ENCODE measurements at places on chromosomes 5 and 9. TPM values are rescaled to one million over a fixed set of nuclear protein-coding genes. Genes with fewer than 3 reads are reported as not detected.

GRCh38 chr5:96761618-96762017, 46.1 kb downstream of the ERAP1 start:
- no peak for DNase-seq
- H3K4me1 ChIP-seq: no peaks in the 10 kb centered on the region
- H3K27ac ChIP-seq: no peak overlapping the region
- no peak overlapping the region for H3K4me3 ChIP-seq

The NIM1K gene
- polyA plus RNA-seq: 0.07 TPM

DNA sequence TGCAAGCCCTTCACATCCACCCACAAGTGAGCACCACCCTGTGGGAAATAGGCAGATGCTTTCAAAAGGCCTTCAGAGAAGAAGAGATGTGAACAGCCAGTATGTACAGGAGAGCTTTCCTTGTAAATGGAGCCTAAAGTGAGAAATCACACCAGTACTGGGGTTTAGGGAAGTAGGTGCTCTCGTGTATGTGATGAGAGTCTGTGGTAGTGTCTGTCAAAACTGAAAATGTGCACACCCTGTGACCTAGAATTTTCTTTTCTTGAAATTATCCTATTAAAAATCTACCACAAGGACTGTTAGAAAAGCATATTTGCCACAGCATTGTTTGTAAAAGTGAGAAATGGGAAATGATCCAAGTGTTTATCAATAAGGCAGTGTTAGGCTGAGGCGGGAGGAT, 16.6 kb downstream of the OTULINL start:
- no peaks in the 10 kb centered on the region for H3K4me1 ChIP-seq
- H3K36me3 ChIP-seq: no peaks in the 10 kb centered on the region
- DNase-seq: no peak
- H3K27me3 ChIP-seq: no peaks in the 10 kb centered on the region
- H3K27ac ChIP-seq: no peak overlapping the region

- H3K4me3 ChIP-seq: peak within 1 kb of the TSS; percentile 86
- H3K27ac ChIP-seq: peak within 1 kb of the TSS; percentile 95
- H3K36me3 ChIP-seq: peaks cover 1% of the 10 kb centered on the region
- peaks cover 49% of the 10 kb centered on the region for H3K4me1 ChIP-seq
- H3K27me3 ChIP-seq: no peaks in the 10 kb centered on the region
Measured at GRCh38 chr5:76818844-76819831, at the start of gene F2RL1. Gene F2RL1, plus strand, starts transcription at chr5:76819030. Its CDS starts 153 bp downstream, at chr5:76819183.

GRCh38 chr9:89879701-89880100, 274.9 kb downstream of the GADD45G start:
- no peaks in the 10 kb centered on the region for H3K4me1 ChIP-seq
- no peaks in the 10 kb centered on the region for H3K36me3 ChIP-seq
- no peak overlapping the region for H3K27ac ChIP-seq

The C5orf15 gene
- 72.0 TPM for polyA plus RNA-seq

- no peak overlapping the region for H3K4me3 ChIP-seq
- peaks cover 29% of the 10 kb centered on the region for H3K4me1 ChIP-seq
- H3K27me3 ChIP-seq: no peaks in the 10 kb centered on the region
- H3K27ac ChIP-seq: no peak overlapping the region
- DNase-seq: no peak
- no peaks in the 10 kb centered on the region for H3K36me3 ChIP-seq
Measured at GRCh38 chr9:126348911-126349550, 22.4 kb downstream of the MVB12B start.

The PCDHB4 gene
- polyA plus RNA-seq: 0.05 TPM
